ENCODE measurements at places on chromosomes 7 and 10.
A peak's percentile ranks its signal among the peaks of the same experiment; 100 is the strongest.

- no peak for DNase-seq
These were observed 249.8 kb downstream of the TRIL start for GRCh38 chr7:28708033-28708951.

GRCh38 chr10:132457328-132458070 is 60.5 kb downstream of the PWWP2B start:
- no peak for DNase-seq

GRCh38 chr7:74657692-74658177 is at the start of gene GTF2I:
TSS of gene GTF2I (plus strand) at chr7:74657718. CDS start at chr7:74689129, 31,411 bp downstream.
- no peak for DNase-seq

DNA sequence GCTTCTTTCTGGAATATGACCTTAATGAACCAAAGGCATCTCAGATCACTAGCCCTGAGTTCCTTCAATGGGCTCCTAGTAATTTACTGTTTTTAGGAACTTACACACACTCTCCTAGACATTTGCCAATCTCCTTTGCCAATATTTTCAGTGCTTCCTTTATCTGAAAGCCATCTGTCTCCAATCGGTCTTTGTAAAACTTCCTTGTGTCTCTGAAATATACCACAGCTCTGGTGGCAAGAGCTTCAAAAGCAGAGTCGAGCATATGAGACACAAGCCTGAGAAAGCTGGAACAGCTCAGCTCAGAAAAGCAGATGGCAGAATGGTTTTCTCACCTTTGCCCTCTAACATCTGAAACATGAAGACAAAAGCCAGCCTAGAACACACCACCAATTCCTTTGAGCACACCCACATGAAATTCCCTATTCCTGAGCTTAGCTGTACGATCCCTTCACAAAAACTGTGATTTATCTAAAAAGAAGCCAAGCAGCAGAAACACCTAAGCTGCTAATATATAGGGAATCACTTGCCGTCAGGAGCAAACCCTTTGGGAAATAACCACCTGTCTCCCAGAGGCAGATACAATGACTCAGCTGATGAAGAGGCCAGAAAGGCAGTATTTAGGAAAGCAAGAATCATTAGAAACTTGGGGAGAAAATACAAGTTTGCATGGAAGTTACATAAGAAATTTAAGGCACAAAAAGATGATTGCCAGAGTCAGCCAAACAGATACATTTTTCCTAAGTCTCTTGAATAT is 70.2 kb upstream of the ANK3 start:
- DNase-seq = no peak

- DNase-seq = peak; percentile 95
These were observed 33.1 kb downstream of the GPRIN2 start for GRCh38 chr10:46523119-46523961.

DNA sequence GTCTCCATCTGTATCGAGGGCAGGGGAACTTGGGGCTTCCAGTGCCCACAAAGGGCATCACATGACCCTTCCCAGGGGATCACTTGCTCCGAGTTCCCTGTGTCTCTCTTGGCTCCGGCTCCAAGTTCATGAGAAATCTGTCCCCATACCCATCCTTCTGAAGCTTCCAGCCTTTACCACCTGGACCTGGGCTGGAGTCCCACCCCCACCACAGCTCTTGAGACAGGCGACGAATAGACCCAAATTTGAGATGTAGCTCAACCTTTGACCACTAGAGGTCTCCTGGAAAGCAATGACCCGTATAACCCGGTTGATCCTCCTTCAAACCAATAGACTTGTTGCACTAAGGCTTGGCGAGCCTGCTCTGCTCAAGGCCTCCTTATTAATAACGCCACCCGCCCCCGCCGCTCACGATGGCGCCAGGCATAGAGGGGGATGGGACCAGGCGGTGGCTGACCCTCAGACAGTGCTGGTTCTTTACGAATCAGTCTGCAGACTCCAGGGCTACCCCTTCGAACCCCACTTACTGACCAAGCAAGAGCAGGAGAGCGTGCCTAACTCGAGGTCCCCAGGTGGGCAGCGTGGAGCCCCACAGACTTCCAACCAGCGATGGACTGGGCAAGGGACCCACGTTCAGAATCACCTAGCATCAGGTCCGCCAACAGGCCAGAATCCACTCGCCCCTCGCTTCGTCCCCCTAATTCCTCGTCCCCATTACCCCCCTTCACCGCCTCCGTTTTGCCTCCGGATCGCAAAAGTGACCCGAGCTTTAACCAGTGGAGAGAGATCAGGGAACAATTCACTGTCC is 4.4 kb upstream of the ARID5B start:
- DNase-seq = peak; percentile 80
